ENCODE measurements at places on chromosomes 6 and 20.

- no peak for DNase-seq
These were observed 56.5 kb upstream of the FNDC1 start for GRCh38 chr6:159112714-159113113.

DNA sequence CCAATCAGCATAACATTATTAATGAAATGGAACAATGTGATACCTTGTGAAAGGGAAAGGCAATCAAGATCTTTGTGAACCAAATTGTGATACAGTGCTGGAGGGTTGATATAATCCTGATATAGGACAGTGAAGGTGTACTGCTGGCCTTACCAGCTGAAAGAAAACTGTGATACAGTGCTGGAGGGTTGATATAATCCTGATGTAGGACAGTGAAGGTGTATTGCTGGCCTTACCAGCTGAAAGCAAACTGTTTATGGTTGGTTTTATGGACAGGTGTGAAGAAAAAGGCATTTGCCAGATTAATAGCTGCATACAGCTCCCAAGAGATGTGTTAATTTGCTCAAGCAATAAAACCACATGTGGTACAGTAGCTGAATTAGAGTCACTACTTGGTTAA lies 73.9 kb downstream of the MRAP2 start:
- no peak for DNase-seq

- no peak for DNase-seq
These were observed 898.3 kb upstream of the ADGRB3 start for GRCh38 chr6:67736816-67737215.

- peak; percentile 36 for DNase-seq
These were observed 7.1 kb downstream of the RRBP1 start for GRCh38 chr20:17674722-17675518.

DNA sequence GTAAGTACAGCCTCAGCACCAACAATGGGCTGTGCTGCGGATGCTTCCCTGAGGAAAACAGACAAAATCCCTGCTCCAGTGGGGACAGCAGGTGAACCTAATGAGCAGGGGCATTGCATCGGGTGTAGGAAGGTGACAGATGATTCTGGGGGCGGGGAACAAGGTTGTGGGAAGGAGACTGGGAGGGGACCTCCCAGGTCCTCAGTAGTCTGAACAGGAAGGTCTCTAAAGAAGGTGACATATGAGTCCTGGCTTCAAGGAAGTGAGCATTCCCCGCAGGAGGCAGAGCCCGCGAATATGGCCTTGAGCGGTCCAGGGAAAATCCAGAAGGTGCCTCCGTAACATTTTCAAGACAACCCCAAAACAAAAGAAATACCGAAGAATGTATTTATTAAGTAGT lies 19.4 kb downstream of the ULBP1 start:
- DNase-seq: no peak

- no peak for DNase-seq
These were observed 3.7 kb upstream of the TMEM242 start for GRCh38 chr6:157326979-157327378.

- DNase-seq: no peak
These were observed 166.4 kb downstream of the EPHA7 start for GRCh38 chr6:93252930-93253329.

GRCh38 chr6:130587778-130588520 lies 222.1 kb downstream of the TMEM200A start:
- peak; percentile 54 for DNase-seq

Measured in fibroblast of the conjunctiva (primary cell).